ENCODE measurements at places on chromosomes 2 and 18. TPM values are rescaled to one million over a fixed set of nuclear protein-coding genes. Genes with fewer than 3 reads are reported as not detected.

Gene DCC
- total RNA-seq, result not detected

Gene C2orf81
- total RNA-seq, result 3.4 TPM

Gene GPR17
- total RNA-seq, result not detected

- no peaks in the 10 kb centered on the region for H3K27me3 ChIP-seq
- peaks cover 2% of the 10 kb centered on the region for H3K36me3 ChIP-seq
- no peak overlapping the region for H3K4me3 ChIP-seq
Observed at GRCh38 chr18:79569720-79570119, 109.9 kb upstream of the CTDP1 start.

DNA sequence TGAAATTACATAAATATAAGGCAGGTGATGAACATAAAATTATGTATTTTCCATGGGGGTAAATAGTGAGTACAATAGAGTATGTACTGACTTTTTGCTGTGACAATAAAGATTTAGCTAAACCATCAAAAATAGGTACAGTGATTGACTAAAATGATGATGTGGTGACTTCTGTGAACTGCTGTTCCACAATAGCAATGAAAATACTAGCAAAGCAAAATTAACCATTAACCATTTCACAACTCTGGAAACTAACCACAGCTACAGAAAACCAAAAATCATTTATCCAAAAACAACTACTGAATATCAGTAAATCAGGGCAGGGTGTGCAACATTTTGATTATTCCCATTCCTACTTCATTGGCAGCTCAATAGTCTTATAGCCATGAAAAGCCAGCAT is 161.4 kb upstream of the GYPC start:
- no peak overlapping the region for H3K27ac ChIP-seq
- no peak for DNase-seq
- H3K27me3 ChIP-seq, result peaks cover 23% of the 10 kb centered on the region
- H3K4me3 ChIP-seq, result no peak overlapping the region
- H3K4me1 ChIP-seq, result no peaks in the 10 kb centered on the region

DNA sequence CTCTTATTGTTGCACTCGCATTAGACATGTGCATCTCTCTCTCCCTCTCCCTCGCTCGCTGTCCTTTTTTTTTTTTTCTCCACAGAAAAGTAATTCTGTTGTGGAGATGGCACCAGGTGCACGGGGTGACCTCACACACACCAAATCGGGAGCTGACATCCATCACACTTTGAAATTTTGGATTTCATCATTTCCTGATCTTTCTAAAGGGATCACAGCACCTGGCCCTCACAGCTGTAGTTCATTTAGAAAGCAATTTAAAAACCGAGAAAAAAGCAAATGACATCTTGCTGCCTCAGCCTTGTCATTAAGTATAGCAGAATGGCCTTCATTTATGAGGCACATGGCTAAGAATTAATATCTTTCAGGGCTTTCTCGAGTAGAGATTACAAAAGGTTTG is 717.2 kb downstream of the RNF144A start:
- no peak overlapping the region for H3K4me3 ChIP-seq
- no peak for DNase-seq
- H3K27me3 ChIP-seq, result no peaks in the 10 kb centered on the region
- no peaks in the 10 kb centered on the region for H3K4me1 ChIP-seq
